ENCODE measurements at places on chromosomes 12 and 14.
A peak's percentile ranks its signal among the peaks of the same experiment; 100 is the strongest.

DNA sequence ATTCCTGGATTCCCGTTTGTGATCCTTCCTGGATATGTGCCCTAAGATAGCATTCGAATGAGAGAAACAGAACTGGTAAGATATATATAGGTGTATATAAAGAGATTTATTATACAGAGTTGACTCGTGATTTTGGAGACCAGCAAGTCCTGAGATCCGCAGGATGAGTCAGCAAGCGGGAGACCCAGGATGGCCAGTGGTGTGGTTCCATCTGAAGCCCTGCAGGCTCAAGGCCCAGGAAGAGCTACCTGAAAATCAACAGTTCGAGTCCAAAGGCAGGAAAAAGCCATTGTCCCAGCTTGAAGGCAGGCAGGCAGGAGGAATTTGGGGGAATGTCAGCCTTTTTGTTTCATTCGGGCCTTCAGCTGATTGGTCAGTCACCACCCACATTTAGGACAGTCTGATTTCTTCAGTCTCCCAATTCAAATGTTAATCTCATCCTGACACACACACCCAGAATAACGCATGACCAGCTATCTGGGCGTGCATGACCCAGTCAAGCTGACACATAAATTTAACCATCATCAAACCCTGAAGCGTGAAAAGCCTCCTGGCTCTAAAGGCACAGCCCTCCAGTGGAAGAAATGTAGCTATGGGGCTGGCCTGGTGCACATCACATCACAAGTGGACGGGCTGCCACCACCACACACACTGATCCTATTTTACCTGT is 44.3 kb downstream of the TUNAR start:
- DNase-seq: no peak

- DNase-seq: peak; percentile 18
Observed at GRCh38 chr12:110165540-110166159, 41.5 kb downstream of the IFT81 start.

DNA sequence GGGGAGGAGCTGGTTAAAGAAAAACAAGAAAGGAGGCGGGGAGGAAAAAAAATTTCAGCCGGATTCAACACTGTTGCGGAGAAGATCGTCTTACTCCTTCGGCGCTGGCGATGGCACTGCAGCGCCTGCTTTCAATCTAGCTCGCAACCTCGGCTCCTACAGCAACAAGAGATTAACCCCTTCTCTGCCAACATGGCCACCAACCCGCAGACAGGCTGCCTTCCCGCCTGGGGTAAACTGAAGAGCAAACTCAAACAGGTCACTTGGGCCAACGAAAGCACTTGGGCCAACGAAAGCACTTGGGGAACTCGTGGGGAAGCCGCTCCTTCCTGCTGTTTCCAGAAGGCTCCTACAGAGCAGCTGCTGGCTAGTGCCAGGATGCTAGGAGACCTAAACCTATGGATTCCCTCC is 73.7 kb downstream of the CIT start:
- DNase-seq: no peak

GRCh38 chr12:70272510-70272909 is 29.3 kb downstream of the CNOT2 start:
- no peak for DNase-seq

- no peak for DNase-seq
Observed at GRCh38 chr12:943051-943450, 6.4 kb downstream of the RAD52 start.

DNA sequence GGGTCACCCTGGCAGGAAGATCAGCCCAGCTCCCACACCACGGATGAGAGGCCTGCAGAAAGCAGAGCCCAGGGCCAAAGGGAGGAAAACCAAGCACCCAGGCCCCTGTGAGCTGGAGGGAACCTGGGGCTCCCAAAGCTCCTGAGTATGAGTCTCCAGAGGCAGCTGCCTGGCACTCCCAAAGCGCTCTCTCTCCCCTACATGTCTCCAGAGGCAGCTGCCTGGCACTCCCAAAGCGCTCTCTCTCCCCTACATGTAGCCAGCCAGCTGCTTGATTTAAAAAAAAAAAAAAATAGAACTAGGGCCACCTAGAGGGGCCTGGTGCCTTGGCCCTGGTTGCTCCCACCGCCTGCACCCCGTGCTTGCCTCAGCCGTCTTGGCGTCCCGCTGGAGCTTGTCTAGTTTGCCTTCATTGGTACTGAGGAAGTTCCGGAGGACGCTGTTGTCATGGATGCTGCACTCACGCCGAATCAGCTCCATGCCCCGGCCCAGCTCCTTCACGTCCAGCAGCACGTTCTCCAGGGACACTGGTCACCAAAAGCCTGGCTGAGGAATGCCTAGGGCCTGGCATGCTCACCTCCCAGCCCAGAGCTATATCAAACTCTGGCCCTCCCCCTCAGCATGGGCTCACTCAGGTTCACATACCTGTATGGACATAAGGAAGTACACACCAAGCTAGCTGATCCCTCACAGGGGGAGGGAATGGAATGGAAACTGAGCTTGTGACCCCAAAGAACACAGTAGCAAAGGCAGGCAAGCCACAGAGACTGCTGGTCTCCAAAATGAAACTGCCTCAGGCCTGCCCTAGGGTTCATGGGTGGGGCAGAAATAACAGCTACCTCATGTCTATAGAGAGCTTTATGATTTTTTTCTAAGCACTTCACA is 24.7 kb downstream of the PRPF40B start:
- DNase-seq: no peak

DNA sequence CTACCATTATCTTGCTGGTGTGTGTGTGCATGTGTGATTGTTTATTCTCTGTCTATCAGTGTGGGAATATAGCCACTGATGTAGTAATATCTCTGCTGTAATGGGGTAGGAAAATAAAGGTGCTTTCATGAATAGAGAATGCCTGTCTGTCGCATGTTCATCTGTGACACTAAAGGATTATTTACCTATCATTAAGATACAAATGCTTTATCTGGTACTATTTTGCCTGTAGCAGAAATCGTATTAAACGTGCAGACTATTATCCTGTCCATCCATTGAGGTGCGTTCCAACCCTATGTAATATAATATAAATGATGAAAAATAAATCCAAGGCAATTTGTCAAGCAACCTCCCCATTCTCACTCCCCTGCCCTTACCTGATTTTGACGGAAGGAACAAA is 1215.1 kb downstream of the BCL11B start:
- no peak for DNase-seq
